Neuronal stem cell (in vitro differentiated cells): ENCODE measurements at places on chromosomes 12 and 14.

GRCh38 chr12:14982562-14982961 lies 9.7 kb downstream of the PDE6H start:
- DNase-seq: no peak

- no peak for DNase-seq
These were observed 40.2 kb upstream of the EMP1 start for GRCh38 chr12:13156277-13156676.

GRCh38 chr14:64612021-64612380 lies 62.2 kb downstream of the PPP1R36 start:
- no peak for DNase-seq

- DNase-seq: peak; percentile 68
These were observed 73.0 kb downstream of the CIT start for GRCh38 chr12:119804011-119804641.

DNA sequence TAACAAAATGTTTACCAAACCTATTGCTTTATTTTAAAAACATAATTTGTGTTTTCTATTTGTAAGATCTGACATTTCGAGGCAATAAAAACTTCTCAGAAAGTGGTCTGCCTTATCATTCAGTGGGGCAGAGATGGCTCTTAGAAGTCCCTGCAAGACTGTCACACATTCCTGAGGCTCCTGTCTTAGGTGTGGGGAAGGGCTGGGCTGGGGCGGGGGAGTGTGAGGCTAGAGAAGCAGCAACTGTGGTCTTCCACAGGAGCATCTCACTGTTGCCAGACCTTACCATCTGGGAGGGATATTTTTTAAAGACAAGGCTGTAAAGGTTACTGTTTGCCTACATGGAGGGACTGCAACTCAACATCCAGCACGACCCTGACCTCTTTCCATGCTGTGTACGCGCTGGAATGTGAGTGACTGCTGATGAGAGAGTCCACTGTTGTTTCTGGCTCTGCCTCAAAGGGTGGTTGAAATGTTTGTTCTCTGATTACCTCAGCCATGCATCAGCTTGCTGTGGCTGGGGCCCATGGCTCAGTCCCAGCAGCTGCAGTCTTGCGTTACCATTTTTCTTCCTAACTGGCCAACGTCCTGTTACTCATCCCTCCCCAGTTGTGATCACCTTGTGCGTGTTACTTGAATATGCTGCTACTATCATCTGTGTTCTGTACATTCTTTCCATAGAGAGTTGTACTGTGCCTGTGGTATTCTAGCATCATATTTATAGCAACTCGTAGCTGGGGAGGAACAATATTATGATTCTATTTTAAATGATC lies 12.4 kb downstream of the ERG28 start:
- DNase-seq: no peak

- DNase-seq: peak; percentile 43
These were observed 16.1 kb upstream of the WSCD2 start for GRCh38 chr12:108112832-108113556.

DNA sequence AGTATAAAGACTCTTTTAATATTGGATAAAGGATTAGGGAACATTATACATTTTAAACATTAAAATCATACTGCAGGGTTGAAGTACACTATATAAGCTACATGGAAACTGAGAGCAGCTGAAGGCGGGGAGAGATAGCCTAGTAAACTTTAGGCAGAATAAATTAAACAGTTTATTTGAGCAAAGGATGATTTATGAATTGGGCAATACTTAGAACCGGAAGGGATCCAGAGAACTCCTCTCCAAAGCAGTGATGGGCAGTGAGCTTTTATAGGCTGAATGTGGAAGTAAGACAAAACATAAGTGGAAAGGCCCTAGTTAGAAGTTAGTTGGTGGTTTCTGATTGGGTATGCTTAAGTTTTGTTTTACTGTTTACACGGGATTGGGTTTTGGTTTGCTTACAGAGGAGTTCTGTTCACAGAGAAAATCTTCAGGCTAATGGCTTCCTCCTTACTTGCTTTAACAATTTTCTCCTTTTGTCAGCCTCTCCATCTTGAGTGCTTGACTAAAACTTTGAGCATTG lies 18.9 kb downstream of the LEMD3 start:
- no peak for DNase-seq

- DNase-seq: no peak
These were observed 170.3 kb upstream of the ATP2B1 start for GRCh38 chr12:89878950-89879349.

DNA sequence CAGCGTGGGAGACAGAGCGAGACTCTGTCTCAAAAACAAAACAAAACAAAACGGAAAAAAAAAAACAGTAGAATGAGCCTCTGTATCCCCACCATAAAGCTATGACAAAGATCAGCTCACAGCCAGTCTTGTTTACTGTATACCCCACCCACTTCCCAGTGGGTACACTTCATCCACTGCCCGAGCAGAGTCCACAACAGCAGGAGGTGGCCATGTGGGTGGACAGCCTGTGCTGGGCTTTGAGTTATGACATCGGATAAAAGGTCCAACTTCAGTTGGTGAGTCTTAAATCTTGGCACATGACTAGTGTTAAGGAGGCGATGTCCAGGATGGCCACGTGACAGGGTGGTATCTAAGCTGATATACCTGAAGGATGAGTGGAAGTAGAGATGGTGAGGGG lies 34.8 kb upstream of the MAPKAPK5 start:
- no peak for DNase-seq

- DNase-seq: no peak
These were observed 4.8 kb upstream of the ING4 start for GRCh38 chr12:6667559-6668210.

DNA sequence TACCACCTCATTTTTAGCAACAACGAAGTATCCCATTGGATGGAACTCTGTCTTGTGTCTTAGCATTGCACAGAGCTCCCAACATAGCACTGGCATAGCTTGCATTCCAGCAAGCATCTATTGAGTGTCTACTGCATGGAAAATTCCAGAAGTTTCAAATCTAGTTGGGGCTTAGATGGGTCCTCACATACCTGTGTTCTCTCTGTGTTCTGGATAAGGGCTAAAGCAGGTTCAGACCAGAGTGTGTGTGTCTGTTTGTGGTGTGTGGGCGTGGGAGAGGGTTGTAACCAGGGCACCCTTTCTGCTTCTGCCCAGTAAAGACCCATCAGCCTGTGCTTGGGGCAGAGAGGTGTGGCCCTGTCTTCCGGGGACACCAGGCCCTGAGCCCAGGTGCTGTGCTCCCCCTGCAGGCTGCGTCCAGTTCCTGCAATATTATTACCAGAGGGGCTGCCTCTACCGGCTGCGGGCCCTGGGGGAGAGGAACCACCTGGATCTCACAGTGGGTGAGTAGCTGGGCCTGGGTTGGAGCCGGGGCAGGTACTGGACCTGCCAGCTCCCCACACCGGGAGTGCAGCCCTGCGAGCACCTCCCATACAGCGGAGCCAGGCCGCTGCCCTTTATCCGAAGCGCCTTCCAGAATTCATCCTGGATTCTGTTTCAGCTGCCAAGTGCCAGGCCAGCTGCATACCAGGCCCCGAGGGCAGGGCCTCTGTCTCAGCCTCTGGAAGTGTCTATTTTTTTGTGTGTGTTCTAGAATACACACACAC lies 20.3 kb downstream of the RHOF start:
- no peak for DNase-seq

GRCh38 chr12:49567302-49567610 lies 686 bp downstream of the MCRS1 start:
- DNase-seq: no peak

DNA sequence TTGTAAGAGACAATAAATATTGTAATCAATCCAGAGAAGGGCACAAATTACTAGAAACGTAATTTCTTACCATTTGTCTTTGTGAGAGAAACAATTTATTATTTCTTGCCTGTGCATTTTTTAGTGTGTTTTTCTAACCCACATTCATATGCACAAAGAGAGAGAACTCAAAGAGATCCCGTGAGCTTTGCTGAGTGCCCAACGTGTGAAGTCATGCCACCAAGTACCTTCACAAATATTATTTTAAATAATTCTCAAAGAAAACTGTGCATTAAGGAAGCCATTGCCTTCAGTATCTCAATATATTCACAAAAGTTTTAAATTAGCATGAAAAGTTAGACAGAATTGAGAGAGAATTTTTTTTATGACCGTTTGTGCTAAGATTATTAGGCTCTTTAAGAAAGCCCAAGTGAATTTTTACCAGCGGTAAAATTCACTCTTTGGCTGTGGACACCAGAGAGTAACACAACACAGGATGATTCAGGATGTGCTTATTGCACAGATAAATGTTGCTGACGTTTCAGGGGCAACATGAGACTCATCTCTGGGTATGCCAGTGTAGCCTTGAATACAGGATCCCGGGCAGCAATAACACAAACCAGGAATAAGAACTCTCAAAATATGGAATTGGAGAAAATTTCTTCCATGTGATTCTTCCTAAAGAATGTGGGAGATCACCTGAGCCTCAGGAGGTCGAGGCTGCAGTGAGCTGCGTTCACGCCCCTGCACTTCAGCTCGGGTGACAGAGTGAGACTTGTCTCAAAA lies 2.9 kb downstream of the ARHGDIB start:
- DNase-seq: no peak

GRCh38 chr14:97827746-97828145 lies 1030.6 kb downstream of the VRK1 start:
- no peak for DNase-seq

DNA sequence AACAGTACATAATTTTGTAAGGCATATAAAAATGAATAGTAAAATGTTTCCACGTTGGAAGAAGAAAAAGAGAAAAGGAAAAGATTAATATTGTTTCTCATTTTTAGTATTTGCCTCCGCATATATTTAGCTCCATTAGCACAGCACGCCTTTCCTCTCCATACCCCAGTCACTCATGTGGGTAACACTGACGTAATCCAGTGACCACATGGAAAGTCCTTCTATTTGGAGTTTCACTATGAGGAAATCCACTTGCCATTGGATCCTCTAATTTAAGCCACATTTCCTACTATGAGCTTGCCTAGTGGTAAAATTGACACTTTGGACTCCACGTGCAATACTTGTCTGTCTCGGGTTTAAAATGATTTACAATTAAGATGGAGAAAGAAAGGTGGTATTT lies 5.7 kb upstream of the SLCO1A2 start:
- no peak for DNase-seq

- no peak for DNase-seq
These were observed 2.0 kb upstream of the ACVR1B start for GRCh38 chr12:51949342-51950030.

- no peak for DNase-seq
These were observed 28.3 kb downstream of the DYNC1H1 start for GRCh38 chr14:101992708-101993107.
